Muscle of leg (tissue), 16 donors: ENCODE measurements at places on chromosomes 1 and 21. TPM values are rescaled to one million over a fixed set of nuclear protein-coding genes. Genes with fewer than 3 reads are reported as not detected.

DNA sequence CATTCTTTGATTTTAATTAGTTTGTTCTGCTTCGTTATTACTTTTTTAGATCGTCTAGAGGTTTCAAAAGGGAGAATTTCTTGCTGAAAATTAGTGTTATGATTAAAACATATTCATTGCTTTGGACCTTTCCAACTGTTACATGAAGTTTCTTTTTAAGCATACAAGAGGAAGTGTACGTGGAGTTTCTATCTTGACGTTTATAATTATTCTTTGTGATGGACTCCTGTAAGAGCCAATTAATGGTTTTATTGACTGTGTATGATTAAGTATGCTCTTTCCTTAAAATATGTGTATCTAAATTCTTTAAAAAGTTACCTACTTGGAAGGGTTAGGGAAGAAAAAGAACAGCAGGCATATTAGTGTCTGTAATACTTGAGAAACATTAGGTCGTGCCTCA lies 37.8 kb downstream of the SPEN start:
- no peak for DNase-seq

DNA sequence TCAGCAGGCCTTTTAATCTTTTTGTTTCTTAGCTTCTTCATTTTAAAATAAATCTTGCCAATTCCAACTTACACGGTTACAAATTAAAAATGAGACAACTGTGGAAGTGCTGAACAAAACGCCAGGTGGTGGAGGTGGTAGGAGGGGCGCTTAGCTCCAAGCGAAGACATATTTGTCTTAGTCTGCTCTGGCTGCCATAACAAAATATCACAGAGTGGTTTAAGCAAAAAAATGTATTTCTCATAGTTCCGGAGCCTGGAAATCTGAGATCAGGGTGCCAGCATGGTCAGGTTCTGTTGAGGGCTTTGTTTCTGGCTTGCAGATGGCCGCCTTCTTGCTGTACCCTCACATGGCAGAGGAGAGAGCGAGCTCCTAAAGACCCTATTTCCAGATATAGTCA lies 14.9 kb downstream of the IER5 start:
- no peak for DNase-seq

The PLEKHA6 gene
- total RNA-seq, result 2.2 TPM

The SMYD3 gene
- 13.9 TPM for total RNA-seq

DNA sequence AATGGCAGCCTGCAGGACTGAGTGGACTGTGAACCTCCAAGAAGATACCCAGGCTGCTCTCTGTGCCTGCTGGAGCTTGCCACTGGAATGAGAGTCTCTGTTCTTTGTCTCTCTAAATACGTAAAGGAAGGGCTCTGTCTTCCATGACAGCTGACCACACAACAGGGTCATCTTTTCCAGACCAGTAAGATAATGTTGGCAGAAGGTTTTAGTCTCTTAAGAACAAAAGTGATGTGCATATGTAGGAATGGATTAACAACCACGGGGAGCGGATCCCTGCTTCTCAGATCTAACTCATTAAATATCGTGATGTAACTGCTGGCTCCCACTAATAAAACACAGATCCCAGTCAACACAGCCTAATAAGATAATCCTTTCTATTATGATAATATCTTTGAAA lies 67.5 kb downstream of the MAP10 start:
- no peak for DNase-seq

The CNKSR1 gene
- total RNA-seq, result 1.2 TPM

- DNase-seq, result no peak
These were observed 171.4 kb upstream of the HMGB4 start for GRCh38 chr1:33692206-33693188.

The ECM1 gene
- 2.2 TPM for total RNA-seq

DNA sequence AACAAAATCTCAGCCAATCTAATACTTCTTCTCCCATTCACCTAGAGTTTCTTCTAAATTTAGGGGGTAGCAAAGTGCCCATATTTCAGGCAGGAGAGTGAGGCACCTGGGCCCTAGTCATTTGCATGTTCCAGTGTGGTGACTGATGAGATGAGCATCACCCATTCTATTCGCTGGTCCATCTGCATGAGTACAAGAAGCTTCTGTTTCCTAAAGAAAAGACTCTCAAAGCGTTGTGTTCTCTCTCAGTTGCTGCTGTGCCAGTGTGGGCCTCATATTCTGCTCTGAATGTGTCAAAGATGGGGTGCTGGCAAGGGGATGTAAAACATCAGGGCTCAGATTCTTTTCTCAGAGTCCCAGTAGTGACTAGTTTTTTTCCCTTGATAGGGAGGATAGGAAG lies 16.1 kb upstream of the DPYD start:
- no peak for DNase-seq

- DNase-seq, result no peak
These were observed 492 bp downstream of the FOXO6 start for GRCh38 chr1:41361495-41362356.

DNA sequence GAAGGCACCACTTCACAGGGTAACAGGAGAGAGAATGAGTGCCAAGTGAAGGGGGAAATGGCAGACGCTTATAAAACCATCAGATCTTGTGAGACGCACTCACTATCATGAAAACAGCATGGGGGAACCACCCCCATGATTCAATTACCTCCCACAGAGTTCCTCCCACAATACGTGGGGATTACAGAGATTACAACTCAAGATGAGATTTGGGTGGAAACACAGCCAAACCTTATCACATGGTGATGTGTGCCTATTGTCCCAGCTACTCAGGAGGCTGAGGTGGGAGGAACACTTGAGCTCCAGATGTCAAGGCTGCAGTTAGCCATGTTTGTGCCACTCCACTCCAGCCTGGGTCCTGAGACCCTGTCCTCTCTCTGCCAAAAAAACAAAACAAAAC lies 56.0 kb upstream of the DSCAM start:
- no peak for DNase-seq

The ATP1A4 gene
- 0.44 TPM for total RNA-seq

GRCh38 chr1:17612831-17613230 lies 73.3 kb downstream of the ARHGEF10L start:
- DNase-seq, result no peak

The COL24A1 gene
- 8.2 TPM for total RNA-seq

DNA sequence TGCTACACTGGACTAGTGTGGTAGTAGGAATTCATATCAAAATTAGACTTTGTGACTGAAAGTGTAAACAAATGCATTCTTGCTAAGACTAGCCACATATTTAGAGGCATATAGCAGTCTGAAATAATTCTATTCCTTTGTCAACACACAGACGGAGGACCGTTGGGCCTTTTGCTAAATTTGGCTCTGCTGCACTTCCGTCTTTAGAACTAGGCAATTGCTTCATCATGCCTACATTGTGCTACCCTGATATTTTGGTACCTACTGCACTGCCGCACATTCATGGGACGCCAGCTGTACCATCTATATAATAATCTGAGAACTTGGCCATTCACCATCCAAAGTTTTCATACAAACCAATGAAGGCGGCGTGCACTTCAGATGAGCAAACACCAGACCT lies 346.8 kb downstream of the KIF26B start:
- DNase-seq, result no peak

GRCh38 chr1:91335603-91336002 lies 69.0 kb downstream of the HFM1 start:
- no peak for DNase-seq

DNA sequence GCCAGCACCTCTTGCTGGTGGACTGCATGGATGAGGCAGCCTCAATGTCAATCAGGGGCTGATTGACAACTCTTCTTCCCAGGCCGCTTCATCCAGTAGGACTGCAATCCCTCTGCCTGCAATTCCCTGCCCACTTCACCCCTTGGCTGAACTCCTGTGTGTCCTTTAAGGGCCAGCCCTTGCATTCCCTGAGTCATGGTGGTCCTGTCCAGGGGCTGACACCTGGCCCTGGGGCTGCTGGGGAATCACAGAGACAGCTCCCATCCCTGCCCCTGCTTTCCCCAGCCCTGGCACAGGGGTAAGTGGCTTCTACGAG lies 4.6 kb upstream of the EPS8L3 start:
- DNase-seq, result no peak

GRCh38 chr1:101174722-101175121 lies 62.1 kb upstream of the S1PR1 start:
- DNase-seq, result no peak

The HPDL gene
- 2.6 TPM for total RNA-seq

The KCNK1 gene
- total RNA-seq, result 2.5 TPM

- DNase-seq, result peak; percentile 82
These were observed 106.8 kb upstream of the USP24 start for GRCh38 chr1:55321942-55322341.

DNA sequence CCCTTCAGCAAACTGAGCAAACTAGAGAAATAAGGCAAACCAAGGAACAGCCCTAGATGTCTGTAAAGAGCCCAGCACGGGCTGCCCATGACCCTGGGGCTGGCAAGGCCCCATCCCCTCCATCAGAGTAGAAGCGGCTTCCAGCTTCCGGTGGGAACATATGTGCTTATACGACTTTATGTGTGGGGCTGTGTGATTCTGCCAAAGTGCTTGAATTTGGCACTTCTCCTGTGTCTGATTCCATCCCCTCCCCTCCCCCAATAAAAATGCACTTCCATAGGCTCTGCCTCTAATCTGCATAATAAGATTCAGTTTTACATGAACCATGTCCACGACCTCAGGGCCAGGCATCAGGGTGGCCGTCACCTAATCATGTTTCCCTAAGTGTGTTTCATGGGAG lies 236.6 kb downstream of the DSCAM start:
- peak; percentile 3 for DNase-seq

The CAMTA1 gene
- 36.4 TPM for total RNA-seq

- peak; percentile 39 for DNase-seq
These were observed 514 bp downstream of the S1PR1 start for GRCh38 chr1:101237229-101237837.

The FLG gene
- not detected for total RNA-seq

DNA sequence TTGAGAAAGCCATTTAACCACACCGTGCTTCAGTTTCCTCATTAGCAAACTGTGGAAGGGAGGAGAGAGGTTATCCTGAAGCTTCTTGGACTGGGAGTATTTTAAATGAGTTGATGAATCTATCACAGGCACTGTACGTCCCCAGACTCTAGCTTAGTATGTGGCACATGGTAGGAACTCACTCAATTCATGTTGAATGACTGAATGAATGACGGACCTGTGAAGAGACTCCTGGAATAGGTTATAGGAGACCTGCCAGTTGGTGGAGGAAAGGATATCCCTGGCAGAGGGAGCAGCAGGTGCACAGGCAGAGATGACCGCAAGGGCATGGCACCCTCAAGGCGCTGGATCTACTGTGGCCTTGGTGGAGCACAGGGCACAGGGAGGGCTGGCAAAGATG lies 118.5 kb downstream of the HMGB4 start:
- no peak for DNase-seq

DNA sequence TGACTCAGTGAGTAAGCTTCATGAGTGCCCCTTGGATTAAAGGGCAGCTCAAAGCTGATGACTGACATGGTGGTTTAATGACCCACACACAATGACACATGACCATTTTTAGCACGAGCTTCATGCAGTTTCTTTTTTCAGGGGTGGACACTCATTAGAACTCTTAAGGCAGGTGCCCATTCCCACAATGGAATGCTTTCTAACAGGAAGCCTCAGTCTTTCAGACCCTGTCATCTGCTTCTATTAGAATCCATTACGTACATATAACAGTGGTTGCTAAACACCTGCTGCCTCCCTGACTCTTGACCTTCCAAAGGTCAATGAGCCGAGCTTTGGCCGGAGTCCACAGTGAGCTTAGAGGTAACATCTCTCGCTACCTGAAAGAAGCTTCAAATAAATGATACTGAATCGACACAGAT lies 27.4 kb downstream of the AKNAD1 start:
- peak; percentile 59 for DNase-seq
